ENCODE measurements at places on chromosomes 6 and 20. TPM values are rescaled to one million over a fixed set of nuclear protein-coding genes. Genes with fewer than 3 reads are reported as not detected.

The GCNT2 gene
- total RNA-seq: 3.0 TPM

The TP53TG5 gene
- total RNA-seq: 0.07 TPM

The PTK7 gene
- total RNA-seq: 3.7 TPM

The LPIN3 gene
- total RNA-seq: 1.1 TPM

The CST2 gene
- total RNA-seq: not detected

The RING1 gene
- total RNA-seq: 53.4 TPM

The TRIM31 gene
- total RNA-seq: not detected

The LRRC73 gene
- 0.12 TPM for total RNA-seq

DNA sequence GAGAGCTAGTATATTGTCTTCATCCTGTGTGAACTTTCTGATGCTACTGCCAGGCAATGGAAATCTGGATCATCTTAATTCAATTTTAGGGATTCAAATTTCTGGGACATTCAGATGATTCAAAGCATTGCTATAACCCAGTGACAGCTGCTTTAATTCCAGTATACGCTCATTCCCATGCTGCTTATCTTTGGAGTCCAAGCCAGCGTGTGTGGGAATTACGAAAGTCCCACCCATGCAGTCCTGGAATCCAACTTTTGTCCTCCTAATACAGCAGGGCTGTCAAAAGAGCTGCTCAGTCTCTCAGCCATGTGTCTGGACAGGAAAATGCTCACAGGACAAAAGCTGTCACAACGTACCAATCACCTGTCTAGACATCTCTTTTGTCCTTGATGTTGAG is 219.8 kb downstream of the LAMA2 start:
- no peak for DNase-seq

- DNase-seq: no peak
Measured at GRCh38 chr6:72595812-72596211, 26.1 kb upstream of the KCNQ5 start.

GRCh38 chr20:56788041-56788670 is 159.1 kb downstream of the TFAP2C start:
- no peak for DNase-seq

GRCh38 chr6:156098839-156099238 is 643.2 kb upstream of the NOX3 start:
- no peak for DNase-seq

DNA sequence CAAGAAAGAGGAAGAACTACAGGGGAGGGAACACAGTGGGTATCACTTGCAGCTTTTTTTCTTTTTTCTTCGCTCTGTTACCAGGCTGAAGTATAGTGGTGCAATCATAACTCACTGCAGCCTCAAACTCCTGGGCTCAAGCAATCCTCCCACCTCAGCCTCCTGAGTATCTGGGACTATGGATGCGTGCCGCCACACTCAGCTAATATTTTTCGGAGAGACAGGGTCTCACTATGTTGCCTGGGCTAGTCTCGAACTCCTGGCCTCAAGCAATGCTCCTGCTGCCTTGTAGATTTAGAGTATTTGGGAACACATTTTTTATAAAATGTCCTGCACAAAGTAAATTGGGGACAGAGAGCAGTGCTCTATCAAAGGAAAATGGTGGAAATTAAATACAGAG is 28.3 kb downstream of the PARD6B start:
- DNase-seq: no peak

- no peak for DNase-seq
Measured at GRCh38 chr20:59560588-59561227, 43.6 kb upstream of the PHACTR3 start.

DNA sequence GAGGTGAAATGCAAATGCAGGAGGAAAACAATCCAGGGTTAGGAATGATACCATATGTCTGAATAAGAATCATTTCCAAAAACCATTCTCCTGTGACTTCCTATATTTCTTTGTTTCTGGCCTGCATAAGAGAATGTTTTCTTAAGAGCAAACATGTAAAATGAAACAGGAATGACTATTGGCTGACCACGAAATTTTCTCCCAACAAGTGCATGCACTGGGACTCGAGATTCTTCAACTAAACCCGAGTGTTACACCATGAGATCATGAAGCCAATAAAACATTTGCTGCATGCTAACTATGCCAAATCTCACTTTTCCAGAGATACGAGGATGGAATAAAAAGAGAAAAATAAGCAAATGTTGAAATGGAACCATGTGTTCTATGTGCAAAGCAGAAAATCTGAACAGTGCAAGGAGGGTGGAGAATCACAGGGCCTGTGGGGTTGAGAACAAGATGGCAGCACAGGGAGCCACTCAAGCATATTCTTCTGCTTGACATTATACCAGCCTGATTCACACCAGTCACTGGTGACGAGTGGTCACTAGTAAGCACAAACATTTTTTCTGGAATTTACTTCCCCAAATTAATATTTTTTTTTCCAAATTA is 212.2 kb upstream of the FOXA2 start:
- no peak for DNase-seq

DNA sequence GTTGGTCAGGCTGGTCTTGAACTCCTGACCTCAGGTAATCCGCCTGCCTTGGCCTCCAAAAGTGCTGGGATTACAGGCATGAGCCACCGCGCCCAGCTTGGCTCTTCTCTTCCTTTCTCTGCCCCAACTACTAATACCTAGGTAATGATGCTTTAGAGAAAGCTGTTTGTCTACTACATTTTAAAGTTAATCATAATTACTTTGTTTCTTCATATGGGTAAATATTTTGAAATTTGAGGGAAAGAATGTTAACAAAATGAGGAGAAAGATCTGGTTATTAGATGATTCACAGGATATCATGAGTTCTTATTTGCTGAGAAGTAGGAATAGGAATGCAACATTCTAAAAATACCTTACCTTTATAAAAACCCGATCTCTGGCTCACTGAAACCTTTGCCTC is 18.4 kb upstream of the PTPRK start:
- DNase-seq: no peak

DNA sequence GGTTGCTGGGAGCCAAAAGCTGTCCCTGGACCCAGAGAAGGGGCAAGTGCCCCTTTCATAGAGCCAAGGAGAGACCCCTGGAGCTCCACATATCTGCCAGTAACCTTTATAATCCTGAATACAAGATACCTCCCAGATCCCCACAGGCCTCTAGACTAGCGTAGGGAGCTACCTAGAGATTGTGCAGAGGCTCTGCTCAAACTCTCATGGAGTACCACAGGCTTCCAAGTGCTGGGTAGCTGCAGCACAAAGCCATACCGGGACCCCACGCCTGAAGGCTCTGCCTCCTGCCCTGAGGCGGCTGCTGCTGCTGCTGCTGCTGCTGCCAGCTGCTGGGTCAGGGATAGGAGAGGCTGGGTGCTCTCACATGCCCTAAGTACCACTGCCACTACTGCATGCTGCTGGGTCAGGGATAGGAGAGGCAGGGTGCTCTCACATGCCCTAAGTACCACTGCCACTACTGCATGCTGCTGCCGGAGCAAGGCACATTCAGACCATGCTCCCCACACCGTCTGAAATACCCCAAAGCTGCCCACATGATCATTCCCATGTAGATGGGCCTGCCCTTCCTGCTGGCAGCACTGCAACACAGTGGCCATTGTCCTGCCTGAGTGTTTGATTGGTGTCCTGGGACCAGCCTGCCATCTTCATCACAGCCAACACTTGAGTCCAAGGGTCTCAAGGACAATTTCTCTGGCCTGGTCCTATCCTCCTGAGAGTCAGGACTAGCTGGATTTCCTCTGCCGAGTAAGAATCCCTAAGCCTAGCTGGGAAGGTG is 1434.3 kb upstream of the ADGRB3 start:
- DNase-seq: no peak

DNA sequence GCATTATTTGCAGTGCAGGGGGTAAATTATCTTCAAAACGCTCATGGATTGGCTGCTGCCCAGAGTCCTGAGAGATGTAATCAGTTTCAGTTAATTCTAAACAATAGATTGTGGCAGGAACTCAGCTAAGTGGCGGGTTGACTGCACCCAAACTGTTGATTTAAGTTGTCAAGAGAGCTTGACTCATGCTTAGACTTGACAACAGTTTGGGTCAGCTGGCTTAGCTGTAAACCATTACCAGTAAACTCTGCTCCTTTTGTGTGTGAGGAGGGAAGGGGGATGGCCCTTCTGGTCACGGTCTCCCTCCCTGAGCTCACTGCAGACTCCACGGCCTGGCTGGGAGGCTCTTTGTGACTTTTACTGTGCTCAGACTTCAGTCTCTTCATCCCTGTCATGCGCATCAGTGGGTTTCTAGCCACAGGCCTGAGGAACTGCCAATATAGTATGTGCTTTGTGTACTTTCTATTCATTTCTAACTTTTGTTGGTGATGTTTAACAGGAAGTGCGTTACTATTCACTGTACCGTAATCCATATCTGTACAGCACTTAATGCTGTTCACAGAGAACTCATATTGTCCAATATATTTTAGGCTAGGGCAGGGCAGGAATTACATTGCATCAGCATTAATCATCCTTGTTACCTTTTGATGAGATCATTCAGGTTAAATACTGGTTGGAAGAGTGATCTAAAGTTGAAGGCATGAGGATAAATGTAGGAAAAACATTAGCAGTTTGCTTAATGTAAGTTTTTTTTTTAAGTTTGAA is 488.3 kb downstream of the CDKAL1 start:
- no peak for DNase-seq

GRCh38 chr20:21534886-21535285 is 21.0 kb upstream of the NKX2-2 start:
- no peak for DNase-seq

GRCh38 chr20:15951658-15952057 is 621.6 kb downstream of the KIF16B start:
- DNase-seq: no peak

DNA sequence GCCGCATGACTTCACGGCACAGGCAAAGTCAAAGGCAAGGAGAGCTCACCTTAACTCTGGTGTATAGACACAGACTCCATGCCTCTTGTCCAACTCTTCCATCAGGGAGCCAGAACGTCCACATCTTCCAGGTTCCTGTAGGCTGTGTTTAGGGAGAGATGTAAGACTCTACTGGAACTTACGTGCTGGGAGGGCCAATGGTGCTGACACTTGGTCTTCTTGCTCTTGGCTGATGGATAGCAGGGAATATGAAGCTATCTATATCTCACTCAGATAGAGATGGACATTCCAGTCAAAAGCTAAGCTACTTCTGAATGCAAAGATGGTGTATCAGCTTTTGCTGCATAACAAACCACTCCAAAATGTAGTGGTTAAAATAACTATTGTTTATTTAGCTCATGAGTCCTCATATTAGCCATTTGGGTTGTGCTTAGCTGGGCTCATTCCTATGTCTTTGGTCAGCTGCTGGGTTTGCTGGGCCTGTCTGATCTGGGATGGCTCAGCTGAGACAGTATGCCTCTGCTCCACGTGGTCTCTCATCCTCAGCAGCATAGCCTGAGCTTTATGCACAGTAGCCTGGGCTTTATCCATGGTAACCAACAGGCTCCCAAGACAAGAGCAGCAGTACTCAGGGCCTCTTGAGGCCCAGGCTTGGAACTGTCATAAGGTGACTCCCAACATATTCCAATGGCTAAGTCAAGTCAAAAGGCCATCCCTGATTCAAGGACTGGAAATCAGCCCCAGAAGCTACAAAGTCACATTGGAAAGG is 111.6 kb downstream of the SNX5 start:
- DNase-seq: no peak

DNA sequence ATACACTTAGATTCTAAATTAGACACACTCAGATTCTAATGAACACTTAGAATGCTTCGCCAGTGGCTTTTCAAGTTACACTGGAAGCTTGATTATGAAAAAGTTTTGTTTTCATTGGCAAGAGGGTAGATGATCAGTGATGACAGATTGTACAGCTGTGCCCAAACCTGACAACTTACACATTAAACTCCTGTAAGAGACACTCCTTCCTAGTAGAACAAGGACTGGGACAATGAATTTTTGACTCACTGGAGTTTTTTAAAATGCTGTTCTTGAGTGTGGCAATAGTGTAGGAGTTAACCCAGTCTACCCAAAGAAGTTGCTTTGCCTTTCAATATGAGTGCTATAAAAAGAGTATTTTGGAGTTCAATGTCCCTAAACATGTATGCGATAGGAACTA is 140.8 kb downstream of the SLC16A10 start:
- DNase-seq: no peak

DNA sequence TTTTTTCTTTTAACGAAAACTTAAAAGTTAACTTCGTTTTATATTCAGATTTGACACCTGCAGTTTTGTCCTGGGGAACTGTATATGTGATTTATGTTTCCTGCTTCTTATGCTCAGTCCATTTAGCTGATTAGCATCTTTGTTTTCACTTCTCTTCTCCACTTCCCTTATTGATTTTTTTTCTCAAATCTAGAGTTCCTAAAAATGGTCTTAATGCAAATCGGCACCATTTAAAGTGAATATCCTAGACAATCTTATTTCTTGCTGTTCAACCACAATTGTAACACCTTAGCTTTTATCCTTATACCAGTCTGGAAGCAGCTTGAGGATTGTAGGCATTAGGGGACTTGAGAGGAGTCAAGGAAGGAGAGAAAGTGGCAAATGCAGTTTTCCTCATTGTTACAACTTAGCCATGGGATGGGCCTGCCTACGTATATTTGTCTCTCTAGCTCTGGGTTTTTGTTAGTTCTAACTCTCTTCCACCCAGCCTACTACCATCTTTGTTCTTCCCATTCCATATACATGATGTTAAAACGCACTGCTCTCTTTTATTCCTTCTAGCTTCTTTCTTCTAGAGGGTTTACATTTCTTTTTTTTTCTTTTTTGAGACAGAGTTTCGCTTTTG is 8.5 kb downstream of the QRSL1 start:
- DNase-seq: no peak

- DNase-seq: no peak
Measured at GRCh38 chr20:4998160-4998651, 3.1 kb downstream of the SLC23A2 start.

DNA sequence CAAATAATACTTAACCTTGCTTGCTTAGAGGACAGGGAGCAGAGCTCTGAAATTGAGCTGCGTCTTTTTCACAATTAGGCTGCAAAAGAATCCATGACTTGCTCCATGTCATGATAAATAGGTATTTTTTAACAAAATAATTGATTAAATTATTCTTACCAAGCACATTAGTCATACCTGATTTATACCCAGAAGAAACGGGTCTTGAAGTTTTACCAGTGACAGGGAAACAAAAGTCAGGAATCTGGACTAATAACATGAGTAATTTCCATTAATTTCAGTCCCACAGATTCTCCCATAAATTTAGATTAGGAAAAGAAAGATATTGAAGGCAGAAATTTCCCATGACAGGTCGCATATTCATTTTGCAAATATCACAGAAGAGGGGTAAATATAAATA is 85.0 kb upstream of the BMP5 start:
- no peak for DNase-seq

- DNase-seq: no peak
Measured at GRCh38 chr6:19465256-19465655, 371.9 kb upstream of the ID4 start.

- DNase-seq: no peak
Measured at GRCh38 chr6:96235927-96236326, 220.2 kb downstream of the FUT9 start.

Measured in activated T-helper 1 cell treated with anti-CD3 and anti-CD28 coated beads, Interleukin-12 subunit alpha, Interleukin-12 subunit beta, Interleukin-2, Interleukin-4 antibody, amounts not matched to agents 30 ng/mL and 10 ng/mL and 1 ng/mL, durations not matched to agents 14 hours and 24 hours and 36 hours (primary cell).